ENCODE measurements at places on chromosomes 13 and 19. TPM values are rescaled to one million over a fixed set of nuclear protein-coding genes. Genes with fewer than 3 reads are reported as not detected.
A peak's percentile ranks its signal among the peaks of the same experiment; 100 is the strongest.

DNA sequence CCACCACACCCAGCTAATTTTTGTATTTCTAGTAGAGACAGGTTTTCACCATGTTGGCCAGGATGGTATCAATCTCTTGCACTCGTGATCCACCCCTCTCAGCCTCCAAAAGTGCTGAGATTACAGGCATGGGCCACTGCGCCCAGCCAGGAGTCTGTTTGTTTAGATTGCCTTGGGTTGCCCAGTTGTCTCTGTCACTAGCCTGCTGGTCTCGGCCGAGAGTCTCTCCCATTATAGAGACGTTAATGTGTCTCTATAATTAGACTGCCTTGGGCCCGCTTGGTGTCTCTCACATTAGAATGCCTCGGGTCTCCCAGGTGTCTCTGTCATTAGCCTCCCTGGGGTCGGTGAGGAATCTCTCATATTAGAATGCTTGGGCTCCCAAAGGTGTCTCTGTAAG lies 1533.6 kb downstream of the UQCRFS1 start:
- DNase-seq, result no peak

- no peak for DNase-seq
These were observed 10.6 kb upstream of the RETN start for GRCh38 chr19:7658219-7658686.

GRCh38 chr19:10864538-10864899 lies 6.8 kb upstream of the CARM1 start:
- peak; percentile 92 for DNase-seq

DNA sequence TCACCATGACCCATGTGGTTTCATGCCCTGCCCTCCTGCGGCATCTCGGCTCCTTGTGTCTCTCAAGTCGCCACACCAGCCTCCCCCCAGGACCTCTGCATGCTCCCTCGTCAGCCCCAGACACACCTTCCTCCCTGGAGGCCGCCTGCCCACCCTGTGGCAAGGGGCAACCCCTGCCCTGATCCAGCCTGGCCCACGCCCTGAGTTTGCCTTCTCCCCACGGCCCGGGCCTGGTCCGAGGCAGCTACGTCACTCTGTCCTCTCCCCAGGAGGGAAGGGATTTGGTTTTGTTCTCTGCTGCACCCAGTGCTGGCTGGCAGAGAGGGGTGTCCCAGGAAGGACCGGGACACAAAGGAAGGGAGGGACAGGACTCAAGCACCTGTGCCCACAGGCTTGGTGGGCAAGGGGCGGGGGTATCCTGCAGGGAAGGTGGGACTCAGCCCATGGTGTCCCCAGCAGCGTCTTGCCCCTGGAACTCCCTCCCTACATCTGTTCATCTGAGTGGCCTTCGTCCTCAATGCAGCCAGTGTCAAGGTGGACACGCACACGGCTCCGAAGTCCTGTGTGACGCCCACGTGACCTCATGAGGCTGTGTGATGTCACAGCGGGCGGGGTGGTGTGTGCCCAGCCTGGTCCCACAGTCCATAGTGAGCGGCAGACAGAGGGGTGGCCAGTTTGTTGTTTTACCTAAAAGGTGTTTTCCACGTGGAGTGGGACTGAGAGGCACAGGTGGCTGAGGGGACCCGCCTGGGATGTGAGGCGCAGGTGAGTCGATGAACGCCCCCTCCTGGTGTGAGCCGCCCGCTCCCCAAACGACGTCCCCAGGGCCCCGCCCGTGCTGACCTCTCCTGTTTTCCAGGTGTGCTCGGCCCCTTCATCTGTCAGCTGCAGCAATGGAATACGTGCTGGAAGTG lies at the start of gene TEX29:
TSS of gene TEX29 (plus strand) at position 645 of the 914 bp plus-strand sequence. CDS start at position 894, 249 bp downstream.
- no peak for DNase-seq

DNA sequence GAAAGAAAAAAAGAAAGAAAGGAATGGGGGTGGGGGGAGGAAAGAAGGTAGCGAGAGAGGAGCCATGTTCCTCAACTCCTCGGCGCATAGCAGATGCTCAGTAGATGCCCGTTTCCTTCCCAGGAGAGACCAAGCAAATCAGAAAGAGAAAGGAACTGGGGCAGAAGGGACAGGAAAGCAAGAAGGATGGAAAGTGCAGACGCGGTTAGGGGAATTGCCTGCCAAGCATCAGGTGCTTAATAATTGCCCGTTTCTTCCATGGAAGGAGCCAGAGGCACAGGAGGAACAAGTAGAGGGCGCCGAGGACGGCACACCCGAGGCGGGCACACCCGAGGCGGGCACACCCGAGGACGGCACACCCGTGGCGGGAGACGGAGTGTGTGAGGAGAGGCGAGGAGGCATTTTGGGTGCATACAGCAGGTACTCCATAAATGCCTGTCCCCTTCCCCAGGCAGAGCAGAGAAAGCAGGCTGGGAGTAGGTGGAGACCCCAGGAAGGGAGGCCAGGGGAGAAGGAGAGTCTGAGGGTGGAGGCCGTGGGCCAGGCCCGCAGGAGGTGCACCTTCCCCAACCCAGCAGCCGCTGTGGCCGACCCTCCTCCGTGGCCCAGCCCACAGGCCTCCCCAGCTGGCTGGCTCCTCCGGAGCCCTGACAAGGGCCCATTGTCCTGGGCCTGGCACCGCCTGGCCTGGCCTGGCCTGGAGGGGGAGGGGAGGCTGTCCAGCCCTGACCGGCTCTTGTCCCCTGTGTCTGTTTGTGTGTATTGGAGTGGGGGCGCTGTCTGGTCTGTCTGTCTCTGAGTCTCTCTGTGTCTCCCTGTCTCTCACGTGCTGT lies 14.6 kb downstream of the JOSD2 start:
- DNase-seq, result no peak

DNA sequence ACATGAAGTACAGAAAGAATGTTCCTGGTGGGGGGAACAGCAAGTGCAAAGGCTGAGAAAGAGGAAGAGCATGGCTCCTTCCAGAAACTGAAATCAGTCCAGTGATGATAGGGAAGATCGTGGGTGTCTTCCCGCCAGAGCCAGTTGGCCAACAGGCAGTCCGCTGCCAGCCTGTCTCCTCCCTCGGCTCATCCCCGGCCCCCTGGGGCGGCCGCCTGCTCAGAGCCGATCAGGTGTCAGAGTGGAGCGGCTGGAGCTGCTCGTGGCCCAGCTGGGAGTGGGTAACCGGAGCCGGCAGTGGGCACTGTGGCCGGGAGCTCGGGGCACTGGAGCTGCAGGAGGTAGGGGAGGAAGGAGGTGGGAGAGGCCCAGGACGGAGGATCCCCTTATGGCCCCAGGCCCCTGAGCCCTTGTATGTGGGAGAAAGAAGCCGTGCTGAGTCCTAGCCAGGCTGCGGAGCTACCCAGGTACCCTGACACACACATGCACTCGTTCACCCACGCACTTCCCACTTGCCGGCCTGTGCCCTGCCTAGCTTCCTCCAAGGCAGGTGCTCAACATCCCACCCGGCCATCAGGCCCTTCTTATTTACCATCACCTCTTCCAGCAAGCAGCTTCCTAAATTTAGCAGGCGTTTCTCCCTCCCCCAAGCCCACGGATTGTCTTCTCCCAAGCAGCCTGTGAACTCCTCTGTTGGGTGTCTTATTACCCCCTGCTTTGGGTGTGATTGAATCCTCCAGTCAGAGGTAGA lies 1.7 kb downstream of the ANKRD24 start:
- DNase-seq, result no peak

DNA sequence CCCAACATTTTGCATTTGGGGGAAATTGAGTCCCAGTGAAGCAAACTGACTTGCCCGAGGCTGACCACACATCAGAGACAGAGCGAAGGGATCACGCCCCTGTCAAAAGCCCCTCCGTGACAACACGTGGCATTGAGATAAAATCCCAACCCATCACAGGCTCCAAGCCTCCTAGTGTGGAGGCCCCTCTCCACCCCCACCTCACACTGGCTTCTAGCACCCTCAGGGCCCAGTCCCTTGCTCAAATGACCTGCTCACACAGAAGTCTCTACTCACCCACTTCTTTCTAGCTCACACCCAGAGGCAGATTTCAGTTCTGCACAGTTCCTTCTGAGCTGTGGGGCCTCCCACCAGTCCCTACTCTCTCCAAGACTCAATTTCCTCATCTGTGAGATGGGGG lies 10.3 kb downstream of the HPN start:
- no peak for DNase-seq

DNA sequence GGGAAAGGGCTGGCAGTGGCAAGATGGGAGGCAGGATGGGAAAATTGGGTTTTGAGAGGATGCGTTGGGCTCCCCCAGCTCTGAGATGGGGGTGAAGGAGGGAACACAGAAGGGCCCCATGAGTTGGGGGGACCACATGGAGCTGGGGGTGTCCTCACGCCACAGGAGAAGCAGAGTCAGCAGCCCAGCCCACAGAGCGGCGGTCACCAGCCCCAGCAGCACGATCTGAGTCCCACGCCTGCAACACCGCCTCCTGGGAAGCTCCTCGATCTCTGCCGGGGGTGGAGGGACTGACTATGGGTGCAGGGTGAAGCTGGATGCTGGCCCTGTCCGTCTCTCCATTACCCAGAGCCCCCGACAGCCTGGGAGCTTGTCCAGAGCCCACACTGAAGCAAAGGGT lies 3.3 kb downstream of the FCER2 start:
- DNase-seq, result no peak

DNA sequence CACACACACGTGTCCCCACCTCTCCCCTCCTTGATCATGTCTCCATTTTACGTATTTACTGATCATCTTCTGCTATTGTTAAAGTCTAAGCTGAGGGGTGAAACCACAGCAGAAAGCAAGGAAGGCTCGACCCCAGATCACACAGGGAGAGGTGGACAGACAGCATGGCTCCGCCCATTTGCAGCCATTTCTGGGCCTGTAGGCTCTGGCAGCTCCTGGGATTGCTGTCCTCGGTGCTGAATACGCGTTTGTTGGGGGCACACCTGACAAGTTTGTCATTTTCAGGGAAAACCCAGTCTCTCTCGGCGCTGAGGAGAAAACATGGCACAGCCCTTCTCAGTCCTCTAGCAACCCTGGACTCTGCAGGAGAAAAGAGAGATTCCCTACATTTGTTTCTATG lies 8.0 kb downstream of the TMEM86B start:
- DNase-seq, result no peak

DNA sequence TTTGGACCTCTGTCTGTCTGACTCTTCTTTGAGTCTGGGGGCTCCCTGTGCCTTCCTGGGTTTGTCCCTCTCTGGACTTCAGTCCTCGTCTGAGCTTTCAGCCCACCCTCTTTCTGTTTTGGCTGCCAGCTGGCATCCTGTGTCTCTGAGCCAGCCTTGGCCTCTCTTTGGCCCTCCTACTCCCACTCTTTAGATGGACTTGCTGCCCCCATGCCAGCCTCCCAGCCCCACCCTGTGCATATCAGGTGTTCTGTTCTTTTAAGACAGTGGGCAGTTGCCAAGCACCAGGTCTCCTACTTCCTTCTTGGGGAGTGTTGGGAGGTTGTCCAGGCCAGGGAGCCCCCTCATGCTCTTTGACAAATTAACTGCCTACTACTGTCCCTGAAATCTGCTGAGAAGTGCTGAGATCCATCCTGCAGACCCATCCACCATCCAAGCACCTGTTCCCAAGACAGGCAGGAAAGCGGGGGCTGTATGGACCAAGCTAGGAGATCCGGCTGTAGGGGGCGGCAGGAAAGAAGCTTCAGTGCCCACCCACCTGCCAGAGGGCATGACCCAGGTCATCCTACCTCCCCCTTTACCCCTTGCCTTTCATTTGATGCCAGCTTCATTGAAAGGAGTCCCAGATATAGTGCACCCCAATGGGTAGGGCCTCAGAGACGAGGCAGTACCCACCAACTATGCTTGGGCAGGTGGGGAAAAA lies 9.6 kb downstream of the CIC start:
- DNase-seq, result no peak

DNA sequence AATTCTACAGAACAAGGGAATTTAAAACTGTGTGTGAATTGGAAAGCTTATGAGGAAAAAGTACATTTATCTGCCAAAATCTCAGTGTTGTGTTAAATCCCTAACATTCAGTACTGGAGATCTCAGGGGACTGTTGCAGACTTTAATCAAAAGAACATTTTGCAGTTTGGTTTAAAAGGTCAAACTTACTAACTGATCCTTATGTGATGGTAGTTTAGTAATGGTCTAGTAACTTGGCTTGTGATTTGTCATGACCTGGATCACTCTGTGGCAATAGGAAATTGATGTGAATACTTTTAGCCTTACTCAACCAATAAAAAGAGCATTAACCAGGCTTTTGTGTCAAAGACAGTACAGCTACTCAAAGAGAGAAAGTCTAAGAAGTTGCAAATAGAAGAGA lies 862.1 kb upstream of the MIR17HG start:
- DNase-seq, result no peak

The FGF21 gene
- total RNA-seq, result not detected

The METTL21C gene
- total RNA-seq, result 0.39 TPM

The ZNF442 gene
- 11.5 TPM for total RNA-seq

The KIR2DL1 gene
- total RNA-seq, result not detected

The KLK13 gene
- 0.50 TPM for total RNA-seq

The CGB7 gene
- 0.17 TPM for total RNA-seq
